Stimulated activated CD4-positive, alpha-beta T cell treated with anti-CD3 and anti-CD28 coated beads, Interleukin-1b, Interleukin-23, amount 100 ng/mL, for 4 hours (primary cell): ENCODE measurements at places on chromosomes 1 and 21.

DNA sequence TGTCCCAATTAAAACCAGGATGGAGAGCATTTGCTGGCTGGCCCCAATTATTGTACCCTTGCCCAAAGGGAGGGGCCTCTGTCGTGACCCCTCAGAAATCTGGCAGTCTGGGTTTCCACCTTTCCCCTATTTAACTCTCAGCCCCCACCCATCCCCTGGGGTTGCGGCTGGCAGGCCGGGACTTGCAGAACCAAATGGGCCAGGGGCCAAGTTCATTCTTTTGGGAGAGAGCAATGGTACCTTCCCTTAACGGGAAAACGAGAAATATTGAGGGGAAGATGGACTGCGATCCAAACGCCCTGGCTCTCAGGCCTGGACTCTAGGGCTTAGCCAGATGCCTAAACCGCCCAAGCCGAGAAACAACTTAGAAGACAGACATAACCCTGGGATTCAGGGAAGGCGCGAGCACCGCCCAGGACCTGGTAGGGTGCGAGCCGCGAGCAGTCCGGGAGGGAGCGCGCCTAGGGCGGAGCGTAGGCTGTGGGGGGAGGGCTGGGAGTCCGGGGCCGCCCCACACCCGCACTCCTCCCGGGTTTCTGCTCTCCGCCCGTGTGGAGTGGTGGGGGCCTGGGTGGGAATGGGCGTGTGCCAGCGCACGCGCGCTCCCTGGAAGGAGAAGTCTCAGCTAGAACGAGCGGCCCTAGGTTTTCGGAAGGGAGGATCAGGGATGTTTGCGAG, at the start of gene SLC27A3:
TSS of gene SLC27A3 (plus strand) at position 628 of the 678 bp plus-strand sequence. CDS start 91 bp downstream, outside the sequence.
- DNase-seq, result peak; percentile 17

GRCh38 chr1:844472-845026, 79.2 kb upstream of the SAMD11 start:
- no peak for DNase-seq

- no peak for DNase-seq
Observed at GRCh38 chr1:226061841-226062557, 517 bp upstream of the H3-3A start.

GRCh38 chr1:225137976-225138375, 208.5 kb downstream of the DNAH14 start:
- DNase-seq, result no peak

- DNase-seq, result no peak
Observed at GRCh38 chr1:78286686-78287085, 204.1 kb upstream of the PTGFR start.

DNA sequence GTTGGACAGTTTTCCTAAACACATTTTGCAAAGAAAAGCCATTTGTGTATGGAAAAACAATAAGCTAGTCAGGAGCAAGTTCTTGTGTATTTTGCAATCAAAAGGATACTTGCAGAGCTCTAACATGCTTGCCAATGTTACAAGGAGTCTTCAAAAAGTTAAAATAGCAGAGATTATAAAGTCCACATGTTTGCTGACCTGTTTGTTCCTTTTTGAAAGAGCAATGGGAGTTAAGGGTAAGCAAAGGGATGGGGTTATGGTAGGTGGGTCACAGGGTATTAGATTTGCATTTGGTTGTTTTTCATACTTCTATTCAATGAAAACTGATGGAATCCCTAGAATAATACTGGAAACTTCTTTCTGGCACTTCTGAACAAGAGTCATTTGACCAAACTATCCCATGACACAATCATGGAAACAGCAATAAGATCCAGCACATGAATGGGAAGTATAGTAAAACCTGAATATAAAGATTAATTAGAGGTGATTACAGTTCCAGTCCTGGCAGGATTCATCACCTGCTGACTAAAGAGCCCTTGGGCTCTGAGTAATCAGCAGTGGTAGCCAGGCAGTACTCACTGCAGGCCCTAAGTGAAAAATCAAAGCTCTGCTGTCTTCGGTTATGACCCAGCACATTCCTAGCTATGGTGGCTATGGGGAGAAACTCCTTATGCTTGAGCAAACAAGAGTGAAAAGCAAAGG, 27.1 kb upstream of the ZC3H11B start:
- DNase-seq, result no peak

DNA sequence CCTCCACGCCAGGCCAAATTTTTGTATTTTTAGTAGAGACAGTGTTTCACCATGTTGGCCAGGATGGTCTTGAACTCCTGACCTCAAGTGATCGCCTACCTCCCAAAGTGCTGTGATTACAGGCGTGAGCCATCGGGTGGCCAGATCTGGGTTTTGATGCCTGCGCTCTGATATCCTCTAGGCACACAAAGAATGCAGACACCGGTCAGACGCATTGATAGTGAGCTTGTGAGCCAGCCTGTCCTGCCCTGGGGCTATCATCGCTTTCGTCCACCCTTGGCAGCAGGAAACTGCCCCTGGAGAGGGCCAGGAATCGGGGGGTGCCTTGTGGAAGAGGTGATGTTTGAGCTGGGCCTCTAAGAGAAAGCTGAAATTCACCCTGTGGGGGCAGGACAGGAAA, 4.0 kb downstream of the FBLIM1 start:
- no peak for DNase-seq

GRCh38 chr1:3714284-3714741, 37.9 kb upstream of the CCDC27 start:
- no peak for DNase-seq

GRCh38 chr1:119743308-119743707, 25.4 kb downstream of the HMGCS2 start:
- DNase-seq, result no peak

GRCh38 chr1:19879661-19880060, 2.5 kb upstream of the OTUD3 start:
- no peak for DNase-seq

DNA sequence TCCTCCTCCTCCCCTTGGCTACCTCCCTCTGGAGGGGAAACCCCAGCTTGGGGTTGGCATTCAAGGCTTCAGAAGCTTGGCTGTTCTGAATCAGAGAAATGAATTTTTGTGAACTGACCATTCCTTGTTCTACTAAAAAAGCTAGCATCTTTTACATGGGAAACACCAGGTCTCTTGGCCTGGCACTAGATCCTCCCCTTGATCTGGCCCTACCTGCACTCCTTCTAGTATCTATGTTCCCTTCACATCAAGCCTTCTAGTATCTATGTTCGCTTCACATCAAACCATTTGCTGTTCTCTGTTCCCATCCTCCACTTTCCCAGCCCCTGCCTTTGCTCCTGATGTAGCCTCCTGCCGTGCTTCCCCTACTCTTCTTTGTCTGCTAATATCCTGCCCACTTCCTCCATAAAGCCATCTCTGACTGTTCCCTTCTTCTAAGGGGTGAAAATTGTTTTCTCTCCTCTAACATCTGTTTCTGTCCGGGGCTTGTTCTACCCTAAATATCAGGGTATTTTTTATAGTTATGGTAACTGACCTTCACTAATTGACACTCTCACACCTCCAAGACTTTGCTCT, 25.8 kb downstream of the FAM151A start:
- DNase-seq, result no peak
